ENCODE measurements at places on chromosomes 2 and 18.

DNA sequence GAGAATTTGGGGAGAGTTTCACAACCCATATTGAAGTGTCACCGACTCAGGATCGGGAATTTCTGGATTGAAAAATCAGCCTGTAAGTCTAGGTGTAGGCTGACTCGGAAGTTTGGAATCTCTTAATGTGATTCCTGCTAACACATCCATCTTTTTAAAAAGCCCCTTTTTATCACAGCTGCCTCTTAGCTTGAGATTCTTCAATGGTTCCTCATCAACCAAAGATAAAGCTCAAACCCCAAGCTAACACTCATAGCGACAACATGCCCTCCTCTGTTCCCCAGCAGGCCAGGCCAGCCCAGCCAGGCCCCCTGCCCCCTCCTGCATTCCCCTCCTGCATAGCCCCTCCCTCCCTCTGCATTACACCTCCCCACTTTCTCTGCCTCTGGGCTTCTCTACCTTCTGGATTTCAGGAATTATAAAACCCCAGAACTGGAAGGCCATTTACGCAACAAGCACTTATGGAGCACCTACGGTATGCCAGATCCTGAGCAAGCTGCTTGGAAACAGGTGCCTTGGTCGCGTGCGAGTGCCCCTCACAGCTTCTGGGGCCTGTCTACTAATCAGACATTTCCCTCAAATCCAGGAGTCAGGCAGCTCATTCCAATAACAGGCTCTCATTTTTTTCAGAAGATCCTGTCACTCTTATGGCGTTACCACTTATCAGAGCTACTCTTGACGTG lies 63.4 kb downstream of the EMX1 start:
- no peak for DNase-seq

DNA sequence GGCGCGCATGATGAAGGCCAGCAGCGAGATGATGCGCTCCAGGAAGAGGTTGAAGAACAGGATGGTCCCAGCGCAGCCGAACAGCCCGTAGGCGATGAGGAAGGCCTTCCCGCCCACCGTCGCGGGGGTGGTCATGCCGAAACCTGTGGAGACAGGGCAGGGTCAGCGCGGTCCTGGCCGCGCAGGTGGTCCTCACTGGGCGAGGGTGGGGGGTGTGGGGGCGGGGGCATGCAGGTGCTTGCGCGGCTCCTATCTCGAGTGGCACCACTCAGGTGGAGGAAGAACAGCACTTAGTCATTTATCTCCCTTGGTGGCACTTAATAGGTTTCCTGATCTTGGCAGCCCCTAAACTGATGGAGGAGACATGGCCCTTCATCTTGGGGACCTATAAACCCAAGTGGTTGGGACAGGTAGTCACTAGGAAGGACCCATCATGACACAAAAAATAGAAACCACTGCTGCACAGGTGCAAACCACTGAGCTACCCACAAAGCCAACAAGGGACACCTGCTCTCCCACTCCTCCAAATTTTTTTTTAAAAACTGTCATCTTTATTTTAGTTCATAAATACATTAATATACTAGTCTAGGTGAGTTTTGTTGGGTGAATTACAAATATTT lies 118.8 kb downstream of the MSH2 start:
- no peak for DNase-seq

DNA sequence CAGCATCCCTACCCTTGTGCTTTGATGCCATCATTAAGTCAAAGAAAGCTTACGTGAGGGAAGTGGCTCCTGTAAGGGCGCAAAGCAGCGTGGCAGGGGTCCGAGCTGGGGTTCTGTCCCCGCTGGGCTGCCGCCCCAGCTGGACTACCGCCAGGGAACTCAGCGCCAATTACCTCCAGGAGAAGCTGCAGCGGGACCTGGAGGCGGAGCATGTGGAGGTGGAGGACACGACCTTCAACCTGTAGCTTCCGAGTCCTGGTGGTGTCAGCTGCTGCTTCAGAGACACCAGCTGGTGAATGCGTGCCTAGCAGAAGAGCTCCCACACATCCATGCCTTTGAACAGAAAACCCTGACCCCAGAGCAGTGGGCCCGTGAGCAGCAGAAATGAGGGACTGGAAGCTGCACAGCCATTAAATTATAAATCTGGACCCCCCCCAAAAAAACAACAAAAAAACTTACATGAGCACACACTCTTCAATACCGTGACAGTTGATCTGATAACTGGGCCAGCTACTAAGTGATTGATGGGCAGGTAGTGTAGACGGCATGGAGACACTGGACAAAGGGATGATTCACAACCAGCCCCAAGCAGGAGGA lies 20.1 kb upstream of the YES1 start:
- DNase-seq: peak; percentile 83

DNA sequence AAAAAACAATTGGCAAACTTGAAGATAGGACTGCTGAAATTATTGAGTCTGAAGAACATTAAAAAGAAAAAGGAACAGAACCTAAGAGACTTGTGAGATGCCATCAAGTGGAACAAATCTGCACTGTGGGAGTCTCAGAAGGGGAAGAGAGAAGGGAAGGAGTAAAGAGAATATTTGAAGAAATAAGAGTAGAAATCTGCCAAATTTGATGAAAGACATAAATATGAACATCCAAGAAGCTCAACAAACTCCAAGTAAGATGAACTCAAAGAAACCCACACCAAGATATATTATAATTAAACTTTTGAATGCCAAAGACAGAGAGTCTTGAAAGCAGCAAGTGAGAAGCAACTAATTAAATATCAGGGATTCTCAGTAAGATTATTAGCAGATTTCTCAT lies 102.7 kb downstream of the ZNF519 start:
- no peak for DNase-seq

- no peak for DNase-seq
Observed at GRCh38 chr2:128386066-128386465, 67.4 kb upstream of the HS6ST1 start.

- no peak for DNase-seq
Observed at GRCh38 chr2:74010087-74010541, 25.4 kb downstream of the TET3 start.

DNA sequence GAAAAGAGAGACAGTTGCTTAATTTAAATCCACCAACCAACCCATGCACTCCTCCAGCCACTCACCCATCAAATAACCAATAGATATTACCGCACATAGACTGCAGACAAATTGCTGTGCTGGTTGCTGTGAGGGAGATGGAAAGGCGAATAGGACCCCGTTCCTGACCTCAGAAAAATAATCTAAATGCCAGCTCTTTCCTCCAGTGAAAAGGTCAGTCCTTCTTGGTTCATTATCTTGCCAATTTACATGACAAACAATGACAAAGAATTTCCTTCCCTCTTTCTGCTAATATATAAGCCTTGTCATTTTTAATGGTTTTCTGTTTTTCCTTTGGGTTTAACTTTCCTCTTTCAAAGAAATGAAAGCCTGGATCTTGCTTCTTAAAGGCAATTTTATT lies 61.6 kb downstream of the MEP1B start:
- DNase-seq: no peak

GRCh38 chr2:199446996-199447576 lies 10.7 kb downstream of the SATB2 start:
- no peak for DNase-seq

DNA sequence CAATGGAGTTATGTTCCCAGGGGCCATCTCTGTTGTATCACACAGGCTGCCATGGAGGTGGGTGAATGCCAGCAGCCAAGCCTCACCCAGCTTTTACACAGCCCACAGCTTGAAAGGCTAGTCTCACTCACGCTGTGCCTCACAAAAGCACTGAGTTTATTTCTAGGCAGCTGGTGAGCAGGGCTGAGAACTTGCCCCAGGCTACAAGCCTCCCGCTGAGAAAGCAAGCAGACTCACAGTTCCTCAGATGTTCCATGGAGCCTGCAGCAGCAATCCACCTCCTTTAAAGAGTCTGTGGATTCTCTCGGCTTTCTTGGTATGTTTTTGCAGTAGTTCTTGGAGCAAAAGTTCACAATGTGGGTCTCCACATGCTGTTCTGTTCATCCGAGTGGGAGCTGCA lies 40.9 kb upstream of the ALKAL2 start:
- no peak for DNase-seq

GRCh38 chr2:231503766-231504165 lies 26.5 kb downstream of the NMUR1 start:
- DNase-seq: no peak

- DNase-seq: no peak
Observed at GRCh38 chr18:3051718-3052410, 38.9 kb upstream of the LPIN2 start.

DNA sequence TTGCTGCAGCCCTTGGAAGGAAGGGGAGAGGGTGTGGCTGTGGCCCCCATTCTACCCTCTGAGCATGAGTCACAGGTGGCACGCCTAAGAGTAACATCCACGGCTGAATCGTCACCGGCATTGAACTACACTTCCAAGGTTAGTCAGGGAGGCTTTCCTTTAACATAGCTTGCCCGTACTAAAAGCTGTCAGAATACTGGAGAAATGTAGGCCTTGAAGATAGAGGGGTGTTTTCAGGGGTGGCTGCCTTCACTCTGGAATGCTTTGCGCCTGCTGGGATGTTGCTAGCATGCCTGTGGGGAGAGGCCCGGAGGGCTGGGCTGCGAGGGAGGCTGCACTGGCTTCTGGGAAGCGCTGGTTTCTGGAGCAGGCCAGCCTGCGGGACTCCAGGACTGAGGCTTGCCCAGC lies 333.7 kb downstream of the AGAP1 start:
- no peak for DNase-seq
